ENCODE measurements at places on chromosomes 3 and 15.
A peak's percentile ranks its signal among the peaks of the same experiment; 100 is the strongest.

- peak; percentile 47 for DNase-seq
These were observed 87.3 kb upstream of the C15orf61 start for GRCh38 chr15:67433495-67434099.

DNA sequence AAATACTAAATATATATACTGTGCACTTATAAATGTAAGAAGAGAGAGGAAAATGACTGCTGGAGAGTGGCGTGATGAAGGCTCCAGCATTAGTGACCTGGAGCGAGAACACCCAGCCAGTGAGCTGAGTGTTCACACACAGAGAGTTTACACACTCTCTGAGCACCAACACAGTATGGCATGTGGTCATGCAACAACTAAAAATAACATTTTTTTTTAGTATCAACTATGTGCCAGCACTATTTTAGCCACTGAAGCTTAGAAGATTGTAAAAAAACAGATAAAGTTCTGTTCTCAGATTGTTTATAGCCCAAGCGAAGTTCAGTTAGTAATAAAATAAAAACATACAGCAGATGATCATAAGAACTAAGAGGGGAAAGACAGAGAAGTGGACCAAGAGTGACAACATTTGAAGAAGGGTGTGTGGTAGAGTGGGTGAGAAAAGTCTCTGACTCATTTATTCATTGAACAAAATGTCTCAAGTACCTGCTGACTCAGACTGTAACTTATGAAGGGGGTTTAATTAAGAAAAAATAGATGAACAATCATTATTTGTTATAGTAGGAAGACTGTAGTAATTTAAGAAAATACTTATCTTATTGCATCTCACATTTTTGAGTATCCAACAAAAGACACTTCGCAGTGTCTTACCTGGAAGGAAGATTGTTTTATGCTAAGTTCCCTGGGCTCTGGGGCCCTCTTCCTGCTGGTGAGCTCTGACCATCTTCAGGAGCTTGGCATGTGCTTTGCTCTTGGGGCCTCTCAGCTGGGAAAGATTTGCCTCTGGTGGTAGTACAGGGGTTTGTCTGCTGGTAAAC is 43.8 kb downstream of the GAP43 start:
- no peak for DNase-seq

- no peak for DNase-seq
These were observed 119.8 kb downstream of the PDCD6IP start for GRCh38 chr3:33918126-33918756.

GRCh38 chr3:41176596-41176995 is 22.7 kb upstream of the CTNNB1 start:
- no peak for DNase-seq

GRCh38 chr3:132726341-132726823 is 4.2 kb upstream of the NPHP3 start:
- no peak for DNase-seq

GRCh38 chr3:179853176-179853575 is 183.6 kb downstream of the PEX5L start:
- DNase-seq, result no peak

DNA sequence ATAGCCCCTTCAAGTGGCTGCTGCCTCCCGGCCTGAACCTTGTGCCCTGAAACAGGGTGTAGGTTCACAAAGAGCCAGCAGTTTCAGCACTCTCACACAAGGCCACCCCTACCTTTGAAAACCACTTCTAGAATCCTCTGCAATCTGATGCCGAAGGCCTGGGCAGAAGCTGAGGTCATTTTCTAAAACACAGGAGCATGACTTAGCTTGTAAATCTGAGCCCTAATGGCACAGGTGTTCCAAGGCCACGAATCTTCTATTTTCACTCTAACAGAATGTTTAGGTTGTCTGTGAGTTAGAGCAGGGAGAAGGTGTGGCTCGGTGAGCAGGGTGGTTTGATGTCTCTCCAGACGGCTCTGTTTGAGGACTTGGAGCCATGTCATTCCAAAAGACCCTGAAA is 62.3 kb downstream of the SYNM start:
- DNase-seq, result no peak

DNA sequence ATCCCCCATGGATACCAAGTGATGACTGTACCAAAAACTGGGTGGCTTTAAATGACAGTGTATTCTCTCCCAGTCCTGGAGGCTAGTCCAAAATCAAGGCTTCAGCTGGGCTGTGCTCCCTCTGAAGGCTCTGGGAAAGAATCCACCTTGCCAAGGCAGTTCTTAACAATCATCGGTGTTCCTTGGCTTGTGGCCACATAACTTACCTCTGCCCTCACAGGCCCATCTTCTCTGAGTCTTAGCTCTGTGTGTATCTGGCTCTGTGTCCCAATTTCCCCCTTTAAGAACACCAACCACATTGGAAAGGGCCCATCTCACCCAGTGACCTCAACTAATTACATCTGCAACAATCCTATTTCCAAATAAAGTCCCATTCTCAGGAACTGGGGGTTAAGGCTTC is 503.0 kb upstream of the PROK2 start:
- no peak for DNase-seq

- no peak for DNase-seq
These were observed 88.8 kb upstream of the TBL1XR1 start for GRCh38 chr3:177286034-177286433.

DNA sequence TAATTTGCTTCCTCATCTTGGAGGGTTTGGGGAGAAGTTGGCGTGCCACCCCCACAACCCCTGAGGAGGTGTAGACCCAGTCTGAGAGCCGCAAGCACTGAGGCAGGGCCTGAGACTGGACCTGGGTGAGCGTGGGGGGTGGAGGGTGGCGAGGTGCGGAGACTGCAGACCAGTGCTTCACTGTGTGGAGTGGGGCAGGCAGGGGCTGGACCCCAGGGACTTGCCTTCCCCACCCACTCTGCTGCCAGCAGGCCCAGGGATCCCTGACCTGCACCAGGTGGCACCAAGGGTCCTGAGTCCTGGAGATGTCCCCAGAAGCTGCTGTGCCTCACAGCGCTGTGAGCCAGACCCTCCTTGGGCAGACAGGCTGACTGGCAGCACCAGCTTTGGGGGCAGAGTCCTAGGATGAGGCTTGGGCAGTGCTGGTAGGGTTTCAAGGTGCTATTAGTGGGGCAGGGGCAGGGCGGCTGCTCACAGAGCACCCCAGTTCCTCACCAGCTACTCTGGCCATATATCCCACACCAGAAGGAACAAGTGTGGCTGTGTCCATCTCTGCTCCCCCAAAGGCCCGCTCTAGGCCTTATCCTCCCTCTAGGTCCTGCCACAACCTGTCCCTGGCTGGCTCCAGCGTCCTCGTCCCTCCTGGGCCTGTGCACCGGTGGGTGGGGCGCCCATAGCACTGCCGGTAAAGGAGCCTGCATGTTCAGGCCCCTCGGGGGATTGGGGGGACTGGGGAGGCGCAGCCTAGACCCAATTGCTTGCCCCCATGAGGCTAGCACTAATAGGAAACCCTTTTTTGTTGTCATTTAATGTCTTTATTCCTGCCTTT is 11.8 kb downstream of the ZBTB47 start:
- DNase-seq, result peak; percentile 22

DNA sequence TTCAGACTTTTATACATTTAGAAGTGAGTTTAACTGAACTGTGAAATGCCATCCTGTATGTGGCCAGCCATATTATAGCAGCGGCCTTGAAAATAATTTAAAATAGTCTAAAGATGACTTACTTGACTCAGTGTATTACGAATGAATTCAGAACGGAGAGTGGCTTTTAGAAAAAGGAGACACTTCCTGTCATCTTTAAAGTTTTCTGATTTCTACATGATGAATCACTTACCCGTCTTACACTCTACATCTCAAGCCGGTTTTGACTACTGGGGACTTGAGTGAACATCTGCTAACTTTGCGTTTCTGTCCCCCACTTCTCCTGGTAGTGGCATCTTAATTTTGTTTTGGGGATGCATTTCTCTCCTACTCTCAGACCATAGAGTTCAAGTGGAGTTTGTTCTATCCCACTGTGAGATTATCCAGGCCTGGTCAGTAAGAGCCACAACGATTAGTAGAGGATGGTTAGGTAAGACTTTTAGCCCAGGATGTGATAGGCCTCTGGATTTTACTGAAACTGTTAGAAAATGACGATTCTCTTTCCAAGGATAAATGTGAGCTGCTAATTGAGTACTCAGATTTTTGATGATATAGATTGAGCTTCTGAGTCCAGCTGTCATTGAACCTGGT is 175.4 kb upstream of the CADPS start:
- DNase-seq, result no peak

DNA sequence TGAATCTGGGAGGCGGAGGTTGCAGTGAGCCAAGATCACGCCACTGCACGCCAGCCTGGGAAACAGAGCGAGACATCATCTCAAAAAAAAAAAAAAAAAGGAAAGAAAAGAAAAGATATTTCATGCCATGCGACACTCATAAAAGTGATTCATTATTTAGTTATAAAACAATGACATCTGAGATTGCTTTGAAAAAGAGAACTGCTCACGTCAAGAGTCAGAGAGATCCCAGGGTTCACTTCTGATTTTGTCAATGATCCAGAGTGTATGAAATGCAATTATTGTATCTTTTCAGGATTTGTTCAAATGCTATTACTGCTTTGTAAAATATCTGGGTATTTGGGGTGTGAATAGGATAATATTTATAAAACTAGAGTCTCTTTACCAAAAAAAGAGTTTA is 6.0 kb upstream of the SAMD7 start:
- no peak for DNase-seq

GRCh38 chr3:135310317-135310716 is 515.3 kb downstream of the EPHB1 start:
- no peak for DNase-seq

DNA sequence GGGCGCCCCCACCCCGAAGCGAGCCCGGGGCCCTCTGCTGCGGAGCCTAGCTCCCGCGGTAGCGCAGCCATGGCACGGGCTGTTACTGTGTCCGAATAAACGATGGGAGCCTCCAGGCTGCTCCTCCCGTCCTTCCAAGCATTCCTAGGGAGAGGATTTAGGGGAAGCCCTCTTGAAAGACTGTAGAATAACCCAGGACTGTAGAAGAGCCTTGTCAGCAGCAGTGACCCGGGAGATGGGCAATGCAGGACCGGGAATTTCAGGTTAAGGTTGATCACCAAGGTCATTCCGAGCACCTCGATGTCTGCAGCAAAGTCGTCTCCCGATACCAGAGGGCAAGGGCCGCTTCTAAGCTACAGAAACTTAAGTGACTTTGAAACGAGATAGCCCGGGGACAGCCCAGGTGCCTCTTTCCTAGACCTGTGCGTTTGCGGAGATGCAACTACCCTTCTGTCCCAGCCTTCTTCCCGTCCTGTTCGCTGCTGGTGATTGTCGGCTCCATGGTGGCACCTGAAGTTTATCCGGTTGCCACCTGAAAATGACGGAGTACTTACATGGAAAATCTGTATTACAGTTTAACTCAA is 753 bp upstream of the MYO5A start:
- peak; percentile 62 for DNase-seq

GRCh38 chr3:44510000-44510368 is 32.5 kb upstream of the ZNF445 start:
- DNase-seq, result no peak

GRCh38 chr15:48307586-48307985 is 23.6 kb upstream of the DUT start:
- no peak for DNase-seq

GRCh38 chr3:65951836-65952505 is 86.7 kb downstream of the MAGI1 start:
- no peak for DNase-seq

GRCh38 chr15:40763801-40764628 is at the start of gene GCHFR:
TSS of gene GCHFR (plus strand) at chr15:40764068. CDS start at chr15:40764181, 113 bp downstream.
- DNase-seq, result peak; percentile 82

GRCh38 chr3:25009665-25010064 is 418.4 kb upstream of the RARB start:
- DNase-seq, result no peak

- DNase-seq, result no peak
These were observed 27.4 kb downstream of the SLC6A11 start for GRCh38 chr3:10843378-10843777.

DNA sequence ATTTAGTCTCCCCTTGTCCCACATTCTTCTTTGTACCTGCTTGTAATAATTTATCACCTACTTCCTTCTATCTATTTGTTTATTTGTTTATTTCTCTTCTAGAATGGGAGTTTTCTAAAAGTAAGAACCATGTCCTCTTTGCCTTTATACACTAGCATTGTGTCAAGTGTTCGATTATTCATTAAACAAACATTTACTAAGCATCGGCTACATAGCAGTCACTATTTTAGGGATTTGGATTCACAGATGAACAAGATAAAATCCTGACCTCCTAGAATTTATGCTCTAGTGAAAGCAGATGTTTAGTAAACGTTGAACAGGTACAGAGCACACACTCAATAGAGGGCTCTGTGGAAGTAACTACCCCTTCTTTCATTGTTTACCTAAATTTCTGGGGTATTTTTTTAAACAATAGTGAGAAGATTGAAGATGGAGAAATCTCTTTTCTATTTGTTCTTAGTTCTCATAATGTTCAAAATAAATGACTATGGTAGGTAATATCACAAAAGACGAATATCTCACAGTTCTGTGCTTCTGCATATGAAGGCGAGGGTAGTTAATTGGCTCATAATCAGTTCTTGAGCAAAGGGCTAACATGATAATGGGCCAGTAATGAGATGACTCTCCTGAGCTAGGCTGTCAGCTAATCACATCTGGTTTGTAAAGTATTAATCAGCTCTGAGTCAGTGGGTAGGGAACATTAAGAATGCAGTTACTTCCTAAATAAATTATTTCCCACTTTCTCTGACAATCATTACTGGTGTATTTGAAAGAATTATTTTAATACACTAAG is 111.9 kb downstream of the SLC9A9 start:
- no peak for DNase-seq

DNA sequence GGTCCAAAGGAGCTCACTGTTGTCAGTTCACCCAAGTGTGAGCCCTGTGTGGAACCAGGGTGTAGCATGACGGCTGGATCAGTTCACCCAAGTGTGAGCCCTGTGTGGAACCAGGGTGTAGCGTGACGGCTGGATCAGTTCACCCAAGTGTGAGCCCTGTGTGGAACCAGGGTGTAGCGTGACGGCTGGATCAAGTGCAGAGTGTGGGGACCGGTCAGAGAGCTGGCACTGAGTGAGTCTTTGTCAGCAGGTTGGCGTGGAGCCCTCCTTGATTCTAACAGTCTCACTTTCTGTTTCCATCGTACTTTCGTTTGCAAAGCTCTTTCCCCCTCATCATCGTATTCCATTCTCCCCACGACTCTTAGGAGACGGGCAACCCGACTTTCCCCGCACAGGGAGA is 57.9 kb upstream of the DLG1 start:
- DNase-seq, result no peak

DNA sequence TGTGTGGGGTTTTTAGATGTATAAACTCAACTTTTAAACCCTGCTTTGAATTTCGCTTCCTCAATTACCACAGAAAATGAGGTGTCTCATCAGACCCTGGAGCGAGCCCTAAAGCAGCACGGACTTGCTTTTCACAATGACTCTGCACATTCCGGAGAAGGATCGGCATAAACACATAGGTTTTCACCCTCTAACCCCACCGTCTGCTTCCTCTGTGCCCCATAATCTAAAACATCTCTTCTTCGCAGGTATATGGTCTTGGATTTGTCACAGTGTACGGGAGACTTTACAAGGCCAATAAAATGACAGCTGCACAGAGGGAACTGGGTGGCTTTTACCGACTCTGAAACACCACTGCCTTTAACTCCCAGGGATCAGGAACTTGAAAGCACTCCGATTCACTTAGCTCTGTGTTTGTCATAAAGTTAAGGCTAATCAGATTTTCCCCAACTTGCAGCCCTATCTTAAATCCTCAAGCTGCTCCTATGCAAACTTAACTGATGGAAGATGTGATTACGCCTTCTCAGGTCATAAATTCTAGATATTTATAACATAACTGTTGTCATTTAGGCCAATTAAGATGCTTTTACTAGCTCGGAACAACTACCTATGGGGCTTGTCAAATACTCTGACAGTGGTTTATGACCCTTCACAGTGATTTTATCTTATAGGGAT is 133.4 kb upstream of the WNT5A start:
- no peak for DNase-seq
